GM19239 (cell line): ENCODE measurements at places on chromosomes 5 and 9.

- peak; percentile 16 for DNase-seq
Observed at GRCh38 chr5:82641331-82642003, 363.3 kb upstream of the RPS23 start.

DNA sequence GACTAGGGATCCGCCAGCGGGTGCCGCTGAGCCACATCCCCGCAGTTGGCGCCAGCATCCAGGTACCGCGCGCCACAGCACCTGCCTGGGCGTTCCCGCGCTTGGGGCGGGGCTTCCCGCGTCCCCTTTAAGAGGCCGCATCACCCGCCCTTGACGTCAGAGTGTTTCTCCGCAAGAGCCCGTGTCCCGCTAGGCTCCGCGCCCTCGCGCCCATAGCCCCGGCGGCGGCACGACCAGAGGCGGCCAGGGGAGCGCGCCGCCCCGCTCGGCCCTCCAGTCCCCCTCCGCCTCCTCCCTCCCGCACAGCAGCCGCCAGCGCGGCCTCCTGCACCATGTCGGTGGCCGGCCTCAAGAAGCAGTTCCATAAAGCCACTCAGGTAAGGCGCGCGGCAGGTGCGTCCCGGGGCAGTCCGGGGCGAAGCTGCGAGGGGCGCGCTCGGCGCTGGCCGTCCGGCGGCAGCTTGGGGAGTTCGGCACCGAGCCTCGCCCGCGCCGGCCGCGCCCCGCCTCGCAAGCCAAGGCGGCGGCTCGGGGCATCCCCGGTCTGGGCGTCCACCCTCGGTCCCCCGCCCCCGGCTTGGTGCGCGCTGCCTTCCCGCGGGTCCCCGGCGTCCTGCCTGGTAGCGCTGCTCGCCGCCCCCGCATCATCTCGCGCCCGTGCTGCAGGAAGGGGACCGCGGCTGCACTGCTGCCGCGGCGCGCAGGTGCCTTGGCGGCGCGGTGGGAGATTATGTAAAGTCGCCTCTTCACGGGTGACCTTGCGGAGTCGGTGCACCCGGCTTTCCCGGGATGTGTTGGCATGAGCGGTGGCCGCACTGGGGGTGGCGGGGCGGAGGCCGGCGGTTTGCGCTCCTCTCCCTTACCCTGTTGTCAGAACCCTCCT, at the start of gene SH3GL2:
SH3GL2 (plus strand) TSS at position 156 of the 883 bp plus-strand sequence.
- no peak for DNase-seq

- DNase-seq, result no peak
Observed at GRCh38 chr5:77957-78804, 13.8 kb upstream of the PLEKHG4B start.

GRCh38 chr9:17472126-17472525, 106.7 kb upstream of the SH3GL2 start:
- no peak for DNase-seq

GRCh38 chr9:130962418-130963316, 23.6 kb upstream of the FIBCD1 start:
- no peak for DNase-seq

GRCh38 chr9:111599092-111599954, at the start of gene PTGR1:
TSS of gene PTGR1 (minus strand) at chr9:111599647. CDS start at chr9:111597422, 2,225 bp downstream.
- peak; percentile 9 for DNase-seq

DNA sequence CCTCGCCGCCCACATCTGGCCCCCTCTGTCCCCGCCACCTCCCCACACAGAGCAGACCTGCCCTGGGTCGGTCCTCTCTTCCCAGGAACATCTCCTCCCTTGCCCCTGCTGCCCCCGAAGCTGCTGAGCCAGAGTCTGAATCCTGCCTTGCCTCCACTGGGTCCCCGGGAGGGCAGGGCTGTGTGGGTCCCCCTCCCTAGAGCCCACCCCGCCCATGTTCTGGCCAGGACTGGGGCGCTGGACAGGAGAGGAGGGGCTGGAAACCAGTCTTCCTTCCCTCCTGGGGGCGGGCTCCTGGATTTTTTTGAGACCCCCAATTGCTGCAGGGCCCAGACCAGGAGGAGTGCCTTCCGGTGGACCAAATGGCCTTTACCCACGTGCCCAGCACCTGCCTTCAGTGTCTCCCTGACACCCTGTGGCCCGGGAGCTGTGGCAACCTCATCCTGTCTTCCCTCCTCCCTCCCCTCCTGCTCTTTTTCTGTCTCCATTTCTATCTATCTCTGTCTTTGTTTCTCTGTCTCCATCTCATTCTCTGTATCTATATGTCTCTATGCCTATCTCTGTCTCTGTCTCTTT, 12.1 kb downstream of the MRPL36 start:
- no peak for DNase-seq

- DNase-seq, result no peak
Observed at GRCh38 chr5:149761461-149761860, 31.4 kb downstream of the PPARGC1B start.

DNA sequence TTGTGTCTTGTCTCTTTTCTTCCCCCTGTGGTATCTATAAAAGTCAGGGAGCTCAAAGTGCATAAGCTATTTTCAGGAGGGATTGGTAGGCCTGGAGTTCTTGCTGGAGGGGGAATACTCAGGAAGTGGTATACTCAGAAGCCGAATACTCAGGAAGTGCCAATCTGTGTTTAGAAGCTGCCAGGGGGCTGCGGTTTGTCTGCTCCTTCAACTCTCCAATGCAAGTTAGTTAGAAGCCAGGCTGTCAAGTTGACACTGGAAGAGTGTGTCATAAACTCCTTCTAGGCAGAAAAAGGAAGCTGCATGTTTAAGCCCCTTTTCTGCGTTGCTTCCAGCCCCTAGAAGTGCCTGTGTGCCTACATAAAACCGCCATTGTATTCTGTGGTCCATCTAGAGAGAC, 366.5 kb downstream of the TAF11L14 start:
- DNase-seq, result no peak

DNA sequence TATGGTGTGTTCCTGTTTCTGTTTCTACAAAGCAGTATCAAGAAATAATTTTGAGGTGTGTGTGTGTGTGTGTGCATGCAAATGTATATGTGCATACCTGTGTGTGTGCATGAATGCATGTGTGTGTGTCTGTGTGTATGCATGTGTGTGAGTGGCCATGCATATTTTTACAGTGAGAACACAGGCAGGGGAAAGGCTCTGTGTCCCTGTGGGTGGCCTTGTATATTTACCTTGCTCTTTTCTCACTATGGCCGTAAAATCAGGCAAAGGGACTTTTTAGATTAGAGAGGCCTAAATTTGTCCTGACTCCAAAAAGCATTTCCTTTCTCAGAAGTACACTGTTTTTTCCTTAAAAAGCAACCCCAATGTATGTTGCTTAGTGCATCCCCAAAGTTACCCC, 293.4 kb downstream of the MARCHF11 start:
- no peak for DNase-seq

DNA sequence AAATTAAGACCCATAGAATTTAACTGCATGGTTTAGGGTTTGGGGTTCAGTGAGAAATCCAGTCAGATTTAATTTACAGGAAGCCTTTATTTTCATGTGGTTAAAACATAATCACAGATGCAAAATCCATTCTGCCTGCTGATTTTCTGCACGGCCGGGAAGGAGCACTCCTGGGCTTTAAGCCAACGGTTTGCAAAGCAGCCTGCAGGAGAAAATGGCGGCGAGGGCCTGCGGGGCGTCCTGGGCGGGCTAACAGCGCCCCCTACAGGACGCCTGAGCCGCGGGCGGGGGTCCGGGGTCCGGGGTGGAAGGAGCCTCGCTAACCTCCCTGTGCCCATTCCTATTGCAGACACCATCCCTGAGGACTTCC, 47.6 kb downstream of the THBS4 start:
- DNase-seq, result no peak

DNA sequence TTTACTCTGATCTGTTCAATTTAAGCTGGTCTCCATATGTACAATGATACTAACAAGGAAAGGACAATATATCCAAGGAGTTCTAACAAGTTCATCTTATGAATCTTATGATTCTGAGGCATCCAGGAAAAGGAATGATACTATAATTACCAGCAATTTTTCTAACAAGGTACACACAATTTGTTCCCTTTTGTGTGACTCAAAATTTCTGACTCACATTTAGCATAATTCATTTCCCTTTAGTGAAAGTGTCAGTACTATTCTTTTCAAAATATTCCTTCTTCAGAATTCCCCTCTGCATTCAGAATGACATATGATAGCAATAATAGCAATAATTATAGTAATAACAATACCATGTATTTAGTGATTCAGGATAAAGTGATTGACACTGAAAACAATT, 594.8 kb downstream of the DMRTA1 start:
- no peak for DNase-seq

DNA sequence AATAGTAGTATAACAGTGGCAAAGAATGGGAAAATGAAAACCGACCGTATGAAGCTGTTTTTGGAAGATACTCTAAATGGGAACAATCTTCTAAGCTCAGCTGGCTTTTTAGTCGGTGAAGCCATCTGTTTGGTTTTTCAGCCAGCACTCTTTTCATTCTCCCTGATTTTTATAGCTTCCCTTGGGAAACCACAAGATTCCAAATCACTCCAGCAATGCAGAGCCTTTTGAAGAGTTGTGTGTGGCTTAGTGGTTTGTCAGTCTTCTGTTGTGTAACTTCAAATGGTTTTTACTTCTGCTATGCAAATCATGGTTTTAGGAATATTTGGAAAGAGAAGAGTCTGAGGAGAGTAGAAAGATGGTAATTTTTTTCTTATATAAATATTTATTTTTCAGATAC, 180.7 kb downstream of the KDM4C start:
- no peak for DNase-seq

DNA sequence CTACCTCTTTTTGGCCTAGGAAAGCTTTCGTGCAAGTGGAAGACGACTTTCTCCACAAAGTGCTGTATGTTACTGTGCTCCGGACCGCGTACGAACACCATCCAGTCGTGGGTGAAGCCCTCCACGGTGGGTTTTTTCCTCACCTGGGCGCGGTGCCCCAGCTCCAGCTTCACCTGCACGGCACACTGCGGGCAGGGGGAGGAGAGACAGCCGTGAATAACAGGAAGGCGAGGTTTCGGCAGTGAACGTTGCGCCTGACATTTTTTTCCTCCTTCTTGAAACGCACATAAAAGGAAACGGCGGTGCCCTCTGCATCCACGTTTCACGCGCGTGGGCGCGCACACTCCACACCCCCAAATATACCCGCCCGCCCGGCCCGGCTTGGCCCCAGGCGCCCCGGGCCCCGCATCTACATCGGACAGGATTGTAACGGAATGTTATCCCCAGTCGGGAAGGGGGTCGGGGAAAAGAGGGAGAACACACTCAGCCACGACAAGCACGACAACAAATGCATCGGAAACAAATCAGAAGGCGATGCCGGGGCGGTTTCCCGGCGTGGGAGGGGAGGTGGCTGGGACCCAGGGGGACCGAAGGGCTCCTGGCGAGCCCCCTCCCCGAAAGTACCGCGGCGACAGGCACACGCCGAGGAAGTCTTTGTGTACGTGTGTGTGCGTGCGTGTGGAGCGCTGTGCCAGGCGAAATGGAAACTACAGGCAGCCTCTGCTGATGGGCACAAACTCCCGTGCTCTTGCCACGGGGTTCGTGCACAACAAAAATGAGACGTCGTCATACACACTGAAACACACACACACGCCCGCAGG, 1.4 kb downstream of the MLLT3 start:
- DNase-seq, result no peak

DNA sequence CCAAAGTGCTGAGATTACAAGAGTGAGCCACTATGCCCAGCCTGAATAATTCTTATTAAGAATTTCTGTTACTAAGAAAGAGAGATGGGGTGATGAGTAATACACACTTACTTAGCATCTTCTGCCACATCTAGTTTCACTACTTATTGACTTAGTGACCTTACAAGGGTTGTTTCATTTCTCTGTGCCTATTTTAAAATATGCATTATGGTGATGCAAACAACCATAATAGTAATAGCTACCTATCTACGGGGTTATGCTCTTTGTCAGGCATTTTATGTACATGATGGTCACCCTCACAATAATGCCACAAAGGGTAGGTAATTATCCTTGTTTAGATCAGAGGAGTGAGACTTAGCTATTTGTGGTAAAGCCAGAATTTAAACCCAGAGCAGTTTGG, 499.0 kb upstream of the SGCD start:
- no peak for DNase-seq

- no peak for DNase-seq
Observed at GRCh38 chr9:116390303-116391228, 237.0 kb downstream of the PAPPA start.

DNA sequence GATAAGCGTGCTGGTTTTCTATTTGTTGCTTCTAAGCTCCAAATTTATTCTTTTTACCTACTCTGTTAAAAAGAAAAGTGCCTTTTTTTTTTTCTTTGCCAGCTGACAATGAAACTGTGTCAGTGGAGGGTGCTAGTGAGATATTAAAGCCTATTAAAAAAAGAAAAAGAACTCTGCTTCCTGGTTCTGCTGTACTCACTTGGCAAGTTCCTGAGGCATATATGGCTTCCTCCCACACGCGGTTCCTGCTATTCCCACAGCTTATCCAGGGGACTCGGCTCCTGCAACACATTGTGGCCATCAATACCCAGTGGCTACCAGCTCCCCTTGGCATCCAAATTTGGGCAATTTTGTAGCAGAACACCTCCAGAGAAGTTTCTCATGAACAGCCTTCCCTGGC, 1977.7 kb upstream of the CDH9 start:
- DNase-seq, result no peak

- DNase-seq, result no peak
Observed at GRCh38 chr5:77360381-77360780, 131.7 kb downstream of the WDR41 start.

GRCh38 chr5:63655043-63655442, 307.2 kb downstream of the HTR1A start:
- DNase-seq, result no peak

DNA sequence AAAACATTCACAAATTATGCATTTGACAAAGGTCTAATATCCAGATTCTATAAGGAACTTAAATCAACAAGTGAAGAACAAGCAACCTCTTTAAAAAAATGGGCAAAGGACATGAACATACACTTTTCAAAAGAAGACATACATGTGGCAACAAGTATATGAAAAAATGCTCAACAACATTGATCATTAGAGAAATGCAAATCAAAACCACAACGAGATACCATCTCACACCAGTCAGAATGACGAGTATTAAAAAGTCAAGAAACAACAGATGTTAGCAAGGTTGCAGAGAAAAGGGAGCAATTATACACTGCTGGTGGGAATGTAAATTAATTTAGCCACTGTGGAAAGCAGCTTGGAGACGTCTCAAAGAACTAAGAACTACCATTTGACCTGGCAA, 38.9 kb upstream of the TNFSF15 start:
- DNase-seq, result no peak

- DNase-seq, result peak; percentile 16
Observed at GRCh38 chr9:124551472-124552272, 44.5 kb upstream of the NR5A1 start.

- DNase-seq, result no peak
Observed at GRCh38 chr5:104084896-104085295, 522.3 kb upstream of the NUDT12 start.
